ENCODE measurements at places on chromosomes 16 and 17.
A peak's percentile ranks its signal among the peaks of the same experiment; 100 is the strongest.

GRCh38 chr17:69960755-69961154, 114.3 kb upstream of the KCNJ16 start:
- no peak for DNase-seq

- peak; percentile 49 for DNase-seq
These were observed 295.7 kb upstream of the FOXF1 start for GRCh38 chr16:86214326-86215232.

DNA sequence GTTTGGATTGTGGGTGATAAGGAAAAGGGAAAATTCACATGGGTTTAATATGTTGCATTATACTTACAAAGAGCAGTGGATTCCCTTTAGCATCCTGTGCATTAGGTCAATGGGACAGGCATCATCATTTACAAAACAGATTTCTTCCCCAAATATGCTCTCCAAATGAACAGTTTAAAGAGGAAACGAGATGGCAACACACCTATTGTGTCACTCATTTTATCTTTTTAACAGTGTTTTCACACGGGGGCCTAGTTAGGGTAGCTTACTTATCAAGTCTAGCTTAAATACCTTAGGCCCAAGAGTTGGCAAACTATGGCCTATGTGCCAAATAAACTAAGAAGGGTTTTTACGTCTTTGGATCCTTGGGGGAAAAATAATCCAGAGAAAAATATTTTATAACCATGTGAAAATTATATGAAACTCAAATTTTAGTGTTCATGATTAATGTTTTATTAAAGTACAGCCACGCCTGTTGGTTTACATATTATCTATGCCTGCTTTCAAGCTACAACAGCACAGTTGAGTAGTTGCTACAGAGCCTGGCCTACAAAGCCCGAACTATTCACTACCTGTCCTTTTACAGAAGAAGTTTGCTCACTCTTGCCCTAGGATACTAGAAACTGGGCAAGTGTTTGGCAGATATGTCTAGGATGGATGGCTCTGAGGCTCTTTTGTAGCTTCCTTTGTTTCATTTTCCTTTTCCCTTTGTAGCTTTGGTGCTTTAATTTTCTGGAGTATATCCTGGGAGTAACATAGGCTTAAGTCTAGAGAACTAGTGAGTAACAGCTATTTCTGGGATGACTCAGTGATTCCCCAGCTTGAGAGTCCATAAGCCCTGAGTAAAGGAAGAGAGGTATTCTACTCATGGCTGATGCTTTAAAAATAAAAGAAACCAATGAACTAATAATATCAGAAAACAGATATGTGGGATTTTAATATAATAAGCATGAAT, 12.4 kb downstream of the NUP93 start:
- peak; percentile 87 for DNase-seq

GRCh38 chr16:89765292-89765830, 44.0 kb downstream of the ZNF276 start:
- no peak for DNase-seq

DNA sequence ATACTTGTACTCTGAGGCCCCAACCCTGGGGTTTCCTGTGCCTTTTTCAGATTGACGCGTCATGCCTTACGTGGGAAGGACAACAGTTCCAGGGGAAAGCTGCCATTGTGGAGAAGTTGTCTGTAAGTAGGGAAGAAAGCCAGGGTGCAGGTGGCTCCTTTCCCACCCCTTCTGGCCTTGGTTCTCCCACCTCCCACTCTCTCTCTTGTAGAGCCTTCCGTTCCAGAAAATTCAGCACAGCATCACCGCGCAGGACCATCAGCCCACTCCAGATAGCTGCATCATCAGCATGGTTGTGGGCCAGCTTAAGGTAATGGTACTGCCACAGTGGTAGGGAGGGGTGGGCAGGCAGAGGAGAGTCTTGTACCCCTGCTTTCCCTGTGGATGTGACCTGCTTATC, 4.6 kb upstream of the EDC4 start:
- no peak for DNase-seq

GRCh38 chr17:56593086-56593645, 333 bp upstream of the NOG start:
- DNase-seq, result peak; percentile 39

DNA sequence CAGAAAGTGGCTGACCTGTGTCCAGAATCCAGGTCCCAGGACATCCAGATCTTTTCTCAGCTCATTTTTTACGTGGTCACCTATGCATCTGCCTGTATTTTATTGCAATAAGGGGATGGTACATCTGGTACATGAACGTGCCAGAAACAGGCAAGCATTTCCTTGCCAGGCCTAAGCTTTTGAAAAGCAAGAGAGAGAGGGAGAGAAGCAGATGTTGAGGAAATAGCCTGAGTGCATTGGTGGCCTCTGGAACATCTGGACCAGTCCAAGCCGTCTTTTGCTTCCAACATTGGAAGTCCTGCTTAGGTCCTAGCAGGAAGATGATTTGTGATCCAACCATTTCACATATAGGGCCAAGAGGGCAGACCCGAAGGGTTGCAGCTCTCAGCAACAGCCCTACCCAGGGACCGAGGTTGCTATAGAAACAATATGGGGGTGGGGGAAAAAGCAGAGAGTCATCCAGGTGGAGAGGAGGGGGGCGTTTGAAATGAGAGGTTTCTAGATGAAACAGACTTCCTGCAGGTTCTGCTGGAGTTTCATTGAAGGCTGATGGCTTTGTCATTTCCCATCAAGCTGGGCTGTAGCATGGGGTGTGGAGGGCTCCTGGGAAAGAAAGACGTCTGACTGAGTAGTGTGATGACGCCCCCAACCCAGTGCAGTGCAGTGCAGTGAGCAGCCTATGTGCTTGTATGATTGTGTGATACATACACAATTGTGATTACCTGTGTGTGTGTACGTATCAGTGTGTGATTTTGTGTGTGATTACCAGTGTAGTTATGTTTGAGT, 61.6 kb downstream of the SHISA6 start:
- no peak for DNase-seq

DNA sequence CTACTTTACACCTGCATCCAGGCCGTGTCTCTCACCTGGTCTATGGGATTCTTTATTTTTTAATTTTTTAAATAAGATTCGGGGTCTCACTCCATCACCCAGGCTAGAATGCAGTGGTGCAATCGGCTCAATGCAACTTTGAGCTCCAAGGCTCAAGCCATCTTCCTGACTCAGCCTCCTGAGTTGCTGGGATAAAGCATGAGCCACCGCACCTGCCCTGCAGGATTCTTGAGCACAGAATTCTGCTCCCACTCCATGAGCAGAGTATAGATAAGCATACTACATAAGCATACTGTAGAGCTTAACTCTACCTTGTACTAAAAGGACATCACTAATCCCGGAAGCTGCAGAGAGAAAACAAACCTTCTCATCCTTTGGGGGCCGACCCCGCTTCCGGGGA, 15.5 kb downstream of the GLYR1 start:
- no peak for DNase-seq

DNA sequence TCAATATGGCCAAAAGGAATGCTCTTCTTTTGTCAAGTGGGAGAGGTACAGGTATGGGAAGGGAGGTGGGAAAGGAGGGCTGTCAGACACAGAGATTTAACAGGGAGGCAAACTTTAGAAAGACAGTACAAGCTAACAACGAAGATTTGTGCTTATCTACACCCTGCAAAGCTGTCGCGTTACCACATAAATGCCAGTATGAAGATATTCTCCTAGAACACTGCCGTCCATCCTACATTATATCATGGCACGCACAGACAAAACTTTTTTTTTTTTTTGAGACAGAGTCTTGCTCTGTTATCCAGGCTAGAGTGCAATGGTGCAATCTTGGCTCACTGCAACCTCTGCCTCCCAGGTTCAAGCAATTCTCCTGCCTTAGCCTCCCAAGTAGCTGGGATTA, 50.6 kb downstream of the STH start:
- no peak for DNase-seq

GRCh38 chr17:5785338-5785737, 201.0 kb upstream of the NLRP1 start:
- DNase-seq, result peak; percentile 75

GRCh38 chr16:70659546-70659945, 13.2 kb downstream of the IL34 start:
- DNase-seq, result no peak

- DNase-seq, result no peak
These were observed 132.6 kb downstream of the ZFHX3 start for GRCh38 chr16:72915331-72915730.

- DNase-seq, result no peak
These were observed 5.1 kb upstream of the NPTX1 start for GRCh38 chr17:80481284-80482057.

DNA sequence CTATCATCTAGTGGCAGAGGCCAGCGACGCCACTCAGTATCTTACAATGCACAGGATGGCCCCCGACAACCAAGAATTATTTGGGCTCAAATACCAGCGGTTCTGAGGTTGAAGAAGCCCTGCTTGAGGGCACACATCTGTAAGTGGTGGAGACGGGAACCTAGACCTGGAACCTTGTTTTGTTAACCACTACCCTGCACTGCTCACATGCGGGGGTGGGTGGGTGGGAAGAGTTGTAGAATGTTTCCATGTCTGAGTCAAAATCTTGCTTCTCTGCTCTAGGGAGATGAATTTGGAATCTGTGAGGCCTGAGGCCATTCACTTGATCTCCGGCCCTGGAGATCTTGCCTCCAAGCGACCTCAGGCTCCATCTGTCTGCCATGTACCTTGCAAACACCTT, 44.1 kb downstream of the ABCC1 start:
- peak; percentile 49 for DNase-seq

DNA sequence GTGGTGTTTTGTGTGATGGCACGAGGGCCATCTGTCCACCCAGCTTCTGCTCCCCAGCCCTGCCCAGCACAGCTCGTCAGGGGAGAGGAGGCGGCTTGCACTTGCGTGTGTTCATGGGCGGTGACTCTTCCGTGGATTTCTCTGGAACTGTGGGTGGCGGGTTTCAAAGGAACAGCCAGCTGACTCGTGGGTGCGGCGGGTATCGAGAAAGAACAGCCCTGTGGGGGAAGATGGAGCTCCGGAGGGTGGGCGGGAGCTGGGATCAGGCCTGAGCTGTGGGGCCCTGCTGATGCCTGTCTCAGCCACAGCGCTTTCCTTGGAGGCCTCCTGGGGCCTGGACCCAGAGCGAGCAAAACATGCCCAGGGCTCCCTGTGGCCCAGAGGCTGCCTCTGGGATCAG, 13.2 kb downstream of the NAGPA start:
- DNase-seq, result no peak

GRCh38 chr16:57976331-57976796, 5.4 kb upstream of the CNGB1 start:
- peak; percentile 24 for DNase-seq

DNA sequence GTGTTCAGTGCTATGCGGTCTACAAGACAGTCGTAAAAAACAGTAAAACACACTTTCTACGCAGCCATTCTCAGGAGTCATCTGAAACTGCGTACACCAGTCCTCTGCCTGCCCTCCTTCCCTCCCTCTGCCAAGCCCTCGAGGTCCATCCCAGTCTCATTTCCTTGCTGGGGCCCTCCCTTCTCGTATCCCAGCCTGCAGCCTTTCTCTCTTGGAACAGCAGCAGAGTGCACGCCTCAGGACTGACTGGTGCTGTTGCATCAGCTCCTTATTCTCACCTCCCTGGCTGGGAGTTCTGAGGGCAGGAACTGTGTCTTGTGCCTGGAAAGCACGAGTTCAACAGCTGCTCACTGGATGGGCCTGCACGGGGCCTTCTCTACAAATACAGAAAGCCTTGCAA, 12.5 kb downstream of the FAHD1 start:
- DNase-seq, result no peak

DNA sequence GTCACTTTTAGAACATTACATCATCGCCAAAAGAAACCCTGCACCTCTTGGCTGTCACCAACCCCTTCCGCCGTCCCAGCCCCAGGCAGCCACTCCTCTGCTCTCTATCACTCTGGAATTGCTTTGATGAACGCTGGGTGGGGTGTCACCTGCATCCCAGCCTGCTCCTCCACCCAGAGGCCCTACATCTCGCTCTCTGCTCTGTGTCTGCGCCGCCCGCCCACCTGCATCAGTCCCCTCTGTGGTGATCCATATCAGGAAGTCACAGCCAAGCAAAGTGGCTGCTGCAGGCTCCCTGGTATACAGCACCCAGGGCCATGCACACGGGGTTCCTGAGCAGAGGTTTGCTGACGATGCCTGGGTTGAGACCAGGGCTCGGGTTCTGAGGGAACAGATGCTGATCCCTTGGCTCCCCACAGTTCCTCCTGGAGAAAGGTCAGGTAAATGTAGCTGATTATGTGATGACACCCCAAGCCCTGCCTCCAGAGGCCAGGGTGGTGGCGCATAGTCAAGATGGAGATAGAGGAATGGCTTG, 30.8 kb downstream of the MPRIP start:
- DNase-seq, result no peak

DNA sequence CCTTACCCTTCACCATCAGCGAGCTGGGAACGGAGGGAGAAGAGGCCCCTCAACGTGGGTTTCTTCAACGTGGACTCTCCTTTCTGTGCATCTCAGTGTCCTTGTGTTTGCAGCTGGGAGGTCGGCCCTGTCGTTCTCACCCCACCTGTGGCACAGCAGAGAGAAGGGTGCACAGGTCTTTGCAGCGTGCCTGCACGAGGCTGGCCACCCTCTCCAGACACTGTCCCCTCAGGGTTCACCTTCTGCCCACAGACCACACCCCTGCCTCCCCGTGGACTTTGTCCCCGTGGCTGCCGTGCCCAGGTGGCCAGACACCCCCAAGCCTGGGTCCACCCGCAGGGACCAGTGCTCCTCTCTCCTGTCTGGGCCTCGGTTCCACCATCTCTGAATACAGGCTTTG, 7.3 kb upstream of the WDR45B start:
- no peak for DNase-seq

GRCh38 chr17:42333053-42333452, 44.8 kb downstream of the STAT5A start:
- no peak for DNase-seq

DNA sequence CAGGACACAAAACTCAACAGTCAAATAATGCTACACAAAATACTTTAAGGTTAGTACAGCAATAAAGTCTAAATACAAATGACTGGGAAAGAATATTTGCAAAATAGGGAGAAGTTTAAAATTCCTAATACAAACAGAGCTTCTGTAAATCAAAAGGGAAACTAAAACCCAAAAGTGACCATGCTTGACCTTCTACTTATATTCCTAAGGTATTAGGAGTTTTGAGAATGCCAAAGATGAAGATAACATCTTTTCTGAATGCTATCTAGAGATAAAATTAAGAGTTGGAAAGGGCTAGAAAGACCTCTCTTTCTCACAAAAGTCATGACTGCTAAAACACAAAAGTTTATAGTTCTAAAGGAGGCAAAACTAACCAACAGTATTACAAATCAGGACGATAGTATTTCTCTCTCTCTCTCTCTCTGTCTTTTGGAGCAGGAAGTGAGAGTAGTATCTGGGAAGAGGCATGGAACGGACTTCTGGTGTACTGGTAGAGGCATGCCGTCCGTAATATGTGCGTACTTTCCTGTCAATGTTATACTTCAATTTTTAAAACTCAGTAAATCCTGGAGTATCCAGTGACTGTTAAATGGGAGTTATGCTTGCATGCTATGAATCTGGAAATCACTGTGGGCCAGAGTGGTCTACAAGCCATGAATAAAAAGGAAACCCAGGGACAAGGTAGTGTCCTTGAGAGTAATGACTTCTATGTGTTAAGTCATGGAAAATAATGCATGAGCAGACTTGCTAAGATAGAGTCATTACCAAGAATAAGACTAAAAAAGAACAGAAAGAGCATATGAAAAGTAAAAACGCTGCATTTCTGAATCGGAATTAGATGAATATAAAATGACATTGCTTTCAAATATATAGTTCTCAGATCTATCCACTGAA, 49.7 kb upstream of the ANKFY1 start:
- DNase-seq, result no peak

- DNase-seq, result peak; percentile 27
These were observed 14.7 kb downstream of the GSPT1 start for GRCh38 chr16:11901091-11901490.

All from astrocyte (in vitro differentiated cells and primary cell).